Panc1 (cell line): ENCODE measurements at places on chromosomes 1 and 21.

GRCh38 chr21:45636951-45637646 is 6.4 kb upstream of the PCBP3 start:
- no peaks in the 10 kb centered on the region for H3K27me3 ChIP-seq
- no peak overlapping the region for H3K4me3 ChIP-seq
- no peak for DNase-seq

GRCh38 chr1:22606161-22606560 is 30.3 kb upstream of the C1QA start:
- no peak for DNase-seq
- H3K27ac ChIP-seq = no peak overlapping the region
- no peaks in the 10 kb centered on the region for H3K4me1 ChIP-seq
- peaks cover 16% of the 10 kb centered on the region for H3K27me3 ChIP-seq
- H3K36me3 ChIP-seq = no peaks in the 10 kb centered on the region

DNA sequence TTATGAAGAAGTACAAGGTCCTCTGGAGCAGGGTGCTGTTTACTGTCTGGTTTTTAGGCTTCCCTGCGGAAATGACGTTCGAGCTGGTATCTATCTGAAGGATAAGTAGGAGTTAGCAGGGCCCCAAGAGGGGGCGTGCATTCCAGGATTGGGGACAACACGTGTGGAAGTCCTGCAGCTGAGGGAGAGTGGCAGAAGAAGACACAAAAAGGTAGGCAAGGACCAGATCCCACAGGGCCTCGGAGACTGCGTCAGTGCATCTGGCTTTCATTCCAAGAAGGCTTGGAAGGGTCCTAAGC is 5.9 kb downstream of the RIMS3 start:
- no peaks in the 10 kb centered on the region for H3K4me1 ChIP-seq
- no peak overlapping the region for H3K27ac ChIP-seq
- no peaks in the 10 kb centered on the region for H3K27me3 ChIP-seq
- no peaks in the 10 kb centered on the region for H3K36me3 ChIP-seq

DNA sequence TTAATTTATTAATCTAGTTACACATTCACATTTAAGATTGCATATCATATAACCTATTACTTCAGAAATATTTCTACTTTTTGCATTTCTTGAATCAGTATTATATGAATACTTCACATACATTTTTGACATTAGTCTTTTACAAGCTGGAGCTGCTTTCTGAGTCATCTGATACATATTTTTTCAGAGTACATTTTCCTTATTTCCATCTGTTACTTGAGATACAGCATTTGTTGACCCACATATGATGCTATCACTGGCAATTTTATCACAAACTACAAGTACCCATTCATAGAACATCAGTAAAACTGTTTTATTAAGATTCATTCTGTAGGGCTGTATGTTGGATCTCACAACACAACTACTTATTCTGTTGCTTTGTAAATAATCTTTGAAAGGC is 367.2 kb upstream of the ST6GALNAC5 start:
- H3K4me1 ChIP-seq = no peaks in the 10 kb centered on the region
- no peak overlapping the region for H3K4me3 ChIP-seq
- H3K27me3 ChIP-seq = no peaks in the 10 kb centered on the region
- no peak for DNase-seq
- no peak overlapping the region for H3K27ac ChIP-seq
- H3K36me3 ChIP-seq = no peaks in the 10 kb centered on the region

DNA sequence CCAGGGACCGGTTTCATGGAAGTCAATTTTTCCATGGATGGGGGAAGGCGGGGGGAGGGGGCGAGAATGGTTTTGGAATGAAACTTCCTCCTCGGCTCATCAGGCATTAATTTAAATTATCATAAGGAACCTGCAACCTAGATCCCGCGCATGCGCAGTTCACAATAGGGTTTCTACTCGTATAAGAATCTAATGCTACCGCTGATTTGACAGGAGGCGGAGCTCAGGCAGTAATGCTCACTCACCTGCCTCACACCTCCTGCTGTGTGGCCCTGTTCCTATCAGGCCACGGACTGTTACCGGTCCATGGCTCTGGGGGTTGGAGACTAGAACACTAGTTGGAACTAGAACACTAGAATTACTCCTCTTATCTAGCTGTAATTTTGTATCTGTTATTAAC is 38.0 kb downstream of the PRRX1 start:
- no peaks in the 10 kb centered on the region; the same call in 1 of the 2 replicates for H3K36me3 ChIP-seq
- no peaks in the 10 kb centered on the region for H3K4me1 ChIP-seq
- no peak for DNase-seq
- no peak overlapping the region for H3K4me3 ChIP-seq
- H3K27ac ChIP-seq = no peak overlapping the region

DNA sequence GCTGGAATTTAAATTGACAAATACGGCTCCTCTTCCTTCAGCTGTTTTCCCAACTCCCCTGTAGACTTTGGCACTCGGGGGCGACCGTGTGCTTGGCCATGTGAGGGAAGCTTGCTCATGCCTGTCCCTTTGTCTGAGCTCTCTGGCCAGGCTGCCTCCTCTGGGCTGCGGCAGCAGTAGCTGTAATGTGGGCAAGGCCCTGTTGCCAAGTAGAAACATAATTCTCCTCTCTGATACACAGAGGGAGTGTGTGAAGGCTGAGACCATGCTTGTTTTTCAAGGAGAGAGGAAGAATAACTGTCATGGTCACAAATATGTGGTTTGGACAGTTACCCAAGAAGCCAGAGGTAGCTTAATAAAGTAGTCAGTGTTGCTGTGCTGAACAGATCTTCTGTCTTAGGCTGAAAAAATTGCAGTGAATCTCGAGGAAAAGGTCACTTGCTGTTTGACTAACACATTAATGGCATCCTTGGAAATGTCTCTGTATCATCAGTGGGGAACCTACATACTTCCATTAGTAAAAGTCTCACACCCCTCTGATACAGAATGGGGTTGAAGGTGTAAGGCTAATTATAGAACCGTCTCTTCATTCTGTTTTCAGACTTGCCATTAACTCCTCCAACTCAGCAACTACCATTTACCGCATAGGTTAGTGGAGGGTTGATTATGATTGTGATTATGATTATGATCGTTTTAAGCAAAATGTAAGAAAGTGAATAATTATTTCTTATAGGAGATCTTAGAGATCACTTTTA is 94.6 kb downstream of the TGFB2 start:
- no peaks in the 10 kb centered on the region; the same call in 1 of the 2 replicates for H3K4me1 ChIP-seq
- peaks cover 7% of the 10 kb centered on the region; the same call in 1 of the 2 replicates for H3K36me3 ChIP-seq
- DNase-seq = no peak
- no peaks in the 10 kb centered on the region for H3K27me3 ChIP-seq
- H3K27ac ChIP-seq = peak overlapping the region; percentile 66; the same call in 1 of the 2 replicates
- no peak overlapping the region for H3K4me3 ChIP-seq

- no peak overlapping the region for H3K4me3 ChIP-seq
- DNase-seq = no peak
- H3K4me1 ChIP-seq = no peaks in the 10 kb centered on the region
- H3K36me3 ChIP-seq = no peaks in the 10 kb centered on the region
These were observed 114.4 kb downstream of the PRDM16 start for GRCh38 chr1:3183411-3183810.

- H3K27me3 ChIP-seq = no peaks in the 10 kb centered on the region
- no peak for DNase-seq
- H3K36me3 ChIP-seq = no peaks in the 10 kb centered on the region
These were observed 356.6 kb downstream of the HHAT start for GRCh38 chr1:210685295-210685650.

DNA sequence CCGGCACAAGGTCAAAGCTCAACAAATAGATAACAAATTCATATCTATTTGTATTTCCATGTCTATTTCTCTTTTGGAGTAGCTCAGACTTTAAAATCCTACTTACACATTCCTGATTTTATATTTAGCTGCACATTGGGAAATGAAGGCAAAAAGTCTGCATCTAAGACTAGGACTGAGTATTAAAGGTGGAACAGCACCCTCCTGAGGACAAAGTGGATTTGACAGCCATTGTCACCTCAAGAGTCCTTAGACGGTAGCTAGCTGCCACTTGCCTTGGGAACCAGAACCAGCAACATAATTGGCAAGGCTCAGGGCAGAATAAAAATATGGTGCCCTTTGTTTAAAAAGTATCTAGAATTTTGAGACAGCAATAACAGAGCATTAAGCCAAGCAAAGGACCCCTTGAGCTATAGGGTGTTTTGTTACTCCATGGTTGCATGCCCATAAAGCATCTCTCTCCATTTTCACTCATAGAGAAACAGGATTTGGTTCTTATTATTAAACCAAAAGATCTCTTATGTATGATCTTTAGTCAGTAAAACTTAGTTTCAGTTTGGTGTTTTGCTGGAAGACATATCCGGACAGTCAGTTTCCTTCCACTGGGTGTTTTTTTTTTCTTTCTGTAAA is 30.0 kb upstream of the SGIP1 start:
- no peak overlapping the region for H3K27ac ChIP-seq
- no peaks in the 10 kb centered on the region for H3K36me3 ChIP-seq
- DNase-seq = no peak
- H3K4me1 ChIP-seq = no peaks in the 10 kb centered on the region
- no peaks in the 10 kb centered on the region for H3K27me3 ChIP-seq
- H3K4me3 ChIP-seq = no peak overlapping the region
